ENCODE measurements at places on chromosomes 7 and 10.

GRCh38 chr7:148657929-148658328, 40.8 kb upstream of the CUL1 start:
- DNase-seq: no peak

- DNase-seq: no peak
These were observed 287 bp downstream of the DCLRE1A start for GRCh38 chr10:113853578-113854012.

- peak; percentile 16 for DNase-seq
These were observed 220.5 kb downstream of the CDK14 start for GRCh38 chr7:90816511-90817142.

DNA sequence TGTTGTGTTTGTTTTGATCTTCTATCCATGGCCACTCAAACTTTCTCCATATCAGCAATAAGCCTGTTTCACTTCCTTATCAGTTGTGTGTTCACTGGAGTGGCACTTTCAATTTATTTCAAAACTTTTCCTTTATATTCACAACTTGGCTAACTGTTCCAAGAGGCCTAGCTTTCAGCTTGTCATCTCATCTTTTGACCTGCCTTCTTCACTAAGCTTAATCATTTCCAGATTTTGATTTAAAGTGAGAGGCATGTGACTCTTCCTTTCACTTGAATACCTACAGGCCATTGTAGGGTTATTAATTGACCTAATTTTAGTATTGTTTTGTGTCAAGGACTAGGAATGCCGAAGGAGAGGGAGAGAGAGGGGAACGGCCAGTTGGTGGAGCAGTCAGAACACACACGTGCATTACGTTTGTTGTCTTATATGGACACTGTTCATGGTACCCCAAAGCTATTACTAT, 5.5 kb upstream of the GNAT3 start:
- DNase-seq: no peak

DNA sequence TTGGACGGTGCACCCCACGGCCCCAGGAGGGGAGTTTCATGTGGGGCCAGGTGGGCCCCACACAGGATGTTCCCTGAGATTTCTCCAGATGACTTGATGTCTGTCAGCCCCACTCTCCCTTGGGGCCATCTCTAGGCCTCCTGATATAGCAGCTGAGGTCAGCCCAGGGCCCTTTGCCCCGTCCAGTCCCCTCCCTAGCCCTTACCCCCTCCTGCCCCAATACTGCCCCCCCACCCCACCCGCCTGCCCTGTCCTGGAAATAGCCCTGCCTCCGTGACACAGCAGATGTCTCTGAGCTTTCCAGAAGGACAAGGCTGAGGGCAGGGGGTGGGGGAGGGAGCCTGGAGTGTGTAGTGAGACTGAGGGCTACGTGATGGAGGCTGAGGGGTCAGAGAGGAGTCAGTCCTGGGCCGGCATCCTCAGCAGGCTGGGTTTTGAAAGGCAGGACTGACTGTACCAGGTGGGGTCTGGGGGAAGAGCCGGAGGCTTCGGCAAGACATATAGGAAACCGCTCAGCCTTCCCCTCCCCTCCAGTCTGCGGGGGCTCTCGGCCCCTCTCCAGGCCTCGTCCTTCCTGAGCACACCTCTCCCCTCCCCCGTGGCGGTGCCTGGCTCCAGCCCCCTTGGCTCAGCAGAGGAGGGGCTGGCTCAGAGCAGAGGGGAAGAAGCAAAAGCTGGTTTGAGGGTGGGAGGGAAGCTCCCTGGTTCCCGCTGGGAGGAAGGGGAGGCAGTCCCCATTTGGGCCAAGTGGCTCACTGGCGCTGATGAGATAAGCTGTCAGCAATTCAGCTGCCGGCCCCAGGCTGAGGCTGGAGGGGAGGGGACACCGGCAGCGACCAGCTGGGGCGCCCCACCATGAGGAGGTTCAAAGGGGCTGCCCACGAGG, 2.0 kb downstream of the FLNC start:
- no peak for DNase-seq

- DNase-seq: no peak
These were observed 442.5 kb downstream of the SEMA3D start for GRCh38 chr7:84744385-84744784.

DNA sequence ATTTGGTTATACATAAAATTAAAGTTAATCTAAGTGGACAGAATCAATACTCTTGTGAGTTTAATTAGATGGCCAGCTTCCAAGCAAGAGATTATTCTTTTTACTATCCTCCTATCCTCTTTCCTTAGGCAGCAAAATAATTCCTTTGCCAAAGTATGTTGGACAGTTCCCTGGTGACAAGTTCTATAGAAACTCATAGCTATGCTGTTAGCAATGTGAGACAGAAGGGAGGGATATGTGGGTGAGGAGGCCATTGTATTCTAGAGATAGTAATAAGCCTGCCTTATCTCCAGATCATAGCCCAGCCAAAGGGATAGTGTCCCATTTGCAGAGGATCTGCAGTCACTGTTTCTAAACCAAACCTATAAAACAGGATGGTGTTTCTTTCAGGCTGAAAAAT, 181.6 kb upstream of the HDAC9 start:
- no peak for DNase-seq

DNA sequence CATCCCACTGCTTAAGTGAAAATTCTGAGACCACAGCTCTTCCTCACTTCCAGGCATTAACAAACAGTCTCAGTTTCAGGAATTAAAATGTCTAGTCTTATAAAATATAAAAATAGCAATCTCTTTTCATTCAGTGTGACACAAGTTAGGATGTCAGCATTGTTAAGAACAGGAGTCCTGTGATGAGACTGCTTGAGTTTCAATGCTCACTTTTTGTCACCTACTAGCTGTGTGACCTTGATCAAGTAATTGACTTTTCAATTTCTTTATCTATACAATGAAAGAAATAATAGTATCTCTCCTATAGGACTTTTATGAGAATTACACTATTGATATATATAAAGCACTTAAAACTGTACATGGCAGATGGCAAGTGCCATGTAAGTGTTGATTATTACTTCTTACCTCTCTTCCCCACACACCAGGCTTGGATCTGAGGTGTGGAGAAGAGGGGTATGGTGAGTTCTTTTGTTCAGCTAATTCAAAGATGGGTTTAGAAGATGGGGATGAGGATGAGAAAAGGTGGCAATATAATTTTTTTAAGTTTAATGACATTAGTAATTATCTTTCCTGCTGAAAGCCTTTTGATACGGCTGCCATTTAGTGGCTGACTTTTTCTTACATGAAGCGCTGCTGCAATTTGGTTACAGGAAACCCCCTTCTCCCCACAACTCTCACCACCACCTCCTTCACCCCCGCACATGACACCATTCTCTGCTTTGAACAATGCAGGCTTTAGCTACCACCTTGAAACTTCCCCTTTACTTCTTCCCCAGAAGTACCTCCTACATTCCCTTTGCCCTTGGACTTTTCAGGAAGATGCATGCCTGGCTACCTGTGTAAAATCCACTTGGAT, 20.8 kb upstream of the HYAL4 start:
- DNase-seq: peak; percentile 3

DNA sequence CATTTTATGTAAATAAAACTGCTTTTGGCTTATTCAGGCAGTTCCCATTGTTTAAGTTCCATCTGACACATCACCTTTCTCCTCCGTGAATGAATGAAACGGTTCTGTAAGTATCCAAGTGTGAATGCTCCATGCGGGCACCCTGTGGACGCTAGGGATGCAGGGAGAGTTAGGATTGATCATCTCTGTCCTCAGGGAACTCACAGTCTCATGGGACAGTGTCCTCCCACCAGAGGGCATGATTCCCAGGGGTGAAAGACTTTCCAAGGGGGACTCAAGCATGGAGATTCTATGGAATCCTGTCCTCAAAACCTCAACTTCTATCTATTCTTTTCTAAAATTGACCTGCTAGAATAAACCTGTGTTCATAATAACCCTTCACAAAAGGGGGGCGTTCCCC, 98.8 kb downstream of the HECW1 start:
- no peak for DNase-seq
